ENCODE measurements at places on chromosomes 5 and 9. TPM values are rescaled to one million over a fixed set of nuclear protein-coding genes. Genes with fewer than 3 reads are reported as not detected.

The FBP2 gene
- total RNA-seq: not detected

The SURF6 gene
- total RNA-seq: 33.5 TPM

The PPP2R2B gene
- 2.8 TPM for total RNA-seq

The HSPA4 gene
- total RNA-seq: 91.8 TPM

The GADD45G gene
- 4.7 TPM for total RNA-seq

The TXNDC8 gene
- total RNA-seq: not detected

The GAS1 gene
- total RNA-seq: 0.51 TPM

DNA sequence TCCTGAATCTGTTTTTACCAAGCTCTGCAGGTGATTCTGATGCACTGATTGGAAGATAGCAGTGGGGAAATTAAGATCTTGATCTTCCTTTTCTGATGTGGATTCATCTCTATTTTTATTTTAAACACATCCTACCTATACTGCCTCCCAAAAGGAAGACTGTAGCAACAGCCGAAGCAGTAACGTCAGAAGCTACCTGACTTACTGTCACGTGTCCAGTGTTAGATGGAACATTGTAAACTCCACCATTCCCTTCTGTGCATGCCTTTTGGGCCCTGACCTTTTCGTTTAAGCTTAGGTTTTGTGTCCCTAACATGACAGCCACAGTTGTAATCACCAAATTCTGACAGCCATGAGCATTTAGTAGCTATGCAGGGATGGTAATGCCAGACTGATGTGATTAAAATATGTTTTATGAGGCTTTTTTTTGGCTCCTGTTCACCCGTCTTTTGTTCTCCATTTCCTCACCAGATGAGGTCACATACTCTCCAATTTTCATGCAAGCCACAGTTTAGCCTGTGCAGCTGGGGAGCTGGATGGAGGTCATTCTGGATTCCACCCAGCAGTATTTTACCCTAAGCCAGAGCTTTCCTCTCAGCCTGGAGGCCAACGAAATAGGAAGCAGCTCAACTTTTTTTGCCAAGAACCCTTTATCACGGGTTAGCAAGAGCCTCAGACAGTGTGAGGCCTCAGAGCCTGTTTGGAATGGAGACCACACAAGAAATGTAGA lies 15.6 kb upstream of the FOXD1 start:
- DNase-seq: no peak

- no peak for DNase-seq
Measured at GRCh38 chr5:147466360-147466980, 43.4 kb downstream of the DPYSL3 start.

DNA sequence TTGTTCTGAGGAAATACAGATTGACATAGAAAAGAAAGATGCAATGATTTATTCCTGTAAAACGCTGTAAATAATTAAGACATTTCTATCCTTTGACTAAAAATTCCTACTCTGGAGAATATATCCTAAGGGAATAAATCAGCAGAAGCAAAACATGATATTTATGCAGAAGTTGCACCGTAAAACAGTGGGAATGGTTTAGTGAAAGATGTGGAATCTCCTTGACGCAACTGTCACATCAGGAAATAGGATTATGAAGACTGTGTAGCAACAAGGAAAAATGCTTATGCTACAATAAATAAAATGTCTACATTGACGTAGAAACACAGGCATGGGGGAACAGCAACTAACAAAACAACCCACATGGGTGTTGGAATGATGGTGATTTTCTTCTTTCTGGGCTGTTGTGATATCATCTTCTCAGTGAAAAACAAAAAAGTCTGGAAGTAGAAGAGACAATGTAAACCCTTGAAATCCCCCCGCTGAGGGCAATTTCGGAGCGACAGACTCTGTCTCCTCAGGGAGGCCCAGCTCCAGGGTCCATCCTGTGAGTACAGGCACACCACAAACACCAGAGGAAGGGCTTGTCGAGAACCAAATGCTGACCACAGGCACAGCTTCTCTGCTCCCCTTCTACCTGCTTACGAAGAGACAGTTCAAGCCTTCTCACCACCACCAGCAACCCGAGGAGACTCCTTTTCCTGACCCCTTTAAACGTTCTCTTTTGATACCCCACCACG lies 25.2 kb downstream of the COL23A1 start:
- DNase-seq: no peak

DNA sequence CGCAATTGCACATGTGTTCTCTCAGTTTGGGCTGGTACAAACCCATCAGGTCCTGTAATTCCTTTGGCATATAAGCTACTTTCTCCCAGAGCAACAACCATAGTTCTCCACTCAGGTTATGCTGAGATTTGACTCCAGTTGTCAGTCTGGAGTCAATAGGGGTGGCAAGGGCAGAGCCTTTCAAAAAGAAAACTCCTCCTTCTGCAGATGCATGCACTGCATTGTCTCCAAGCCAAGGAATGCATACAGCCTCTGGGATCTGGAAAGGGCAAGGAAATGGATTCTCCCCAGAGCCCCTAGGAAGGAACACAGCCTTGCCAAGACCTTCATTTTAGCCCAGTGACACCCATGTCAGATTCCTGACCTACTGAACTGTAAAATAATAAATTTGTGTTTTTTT lies 31.0 kb upstream of the GZMA start:
- DNase-seq: no peak

GRCh38 chr9:109708451-109708945 lies 71.5 kb upstream of the PALM2AKAP2 start:
- DNase-seq: no peak

GRCh38 chr9:86771941-86772634 lies 175.2 kb downstream of the GAS1 start:
- DNase-seq: no peak

DNA sequence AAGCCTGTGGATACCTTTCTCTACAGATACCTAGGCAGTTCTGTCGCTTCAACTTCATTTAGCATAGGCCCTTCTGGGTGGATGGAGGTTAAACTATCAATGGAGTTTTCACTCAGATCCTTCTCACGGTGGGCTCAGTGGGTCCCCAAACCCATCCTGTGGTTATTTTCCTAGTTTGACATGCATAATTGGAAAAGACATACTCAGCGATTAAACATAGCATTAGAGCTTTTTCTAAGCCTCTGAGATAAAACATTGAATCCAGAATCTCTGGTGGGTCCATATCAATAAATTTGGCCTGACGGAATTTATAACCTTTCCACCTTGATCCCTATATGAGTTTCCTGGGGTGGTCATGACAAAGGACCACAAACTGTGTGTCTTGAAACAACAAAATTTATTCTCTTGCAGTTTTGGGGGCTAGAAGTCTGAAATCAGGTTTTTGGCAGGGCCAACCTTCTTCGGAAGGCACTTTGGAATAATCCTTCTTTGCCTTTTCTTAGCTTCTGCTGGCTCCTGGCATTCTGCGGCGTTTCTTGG lies 1.7 kb upstream of the OTULIN start:
- no peak for DNase-seq

- DNase-seq: no peak
Measured at GRCh38 chr5:71922584-71923106, 184.6 kb upstream of the MAP1B start.

DNA sequence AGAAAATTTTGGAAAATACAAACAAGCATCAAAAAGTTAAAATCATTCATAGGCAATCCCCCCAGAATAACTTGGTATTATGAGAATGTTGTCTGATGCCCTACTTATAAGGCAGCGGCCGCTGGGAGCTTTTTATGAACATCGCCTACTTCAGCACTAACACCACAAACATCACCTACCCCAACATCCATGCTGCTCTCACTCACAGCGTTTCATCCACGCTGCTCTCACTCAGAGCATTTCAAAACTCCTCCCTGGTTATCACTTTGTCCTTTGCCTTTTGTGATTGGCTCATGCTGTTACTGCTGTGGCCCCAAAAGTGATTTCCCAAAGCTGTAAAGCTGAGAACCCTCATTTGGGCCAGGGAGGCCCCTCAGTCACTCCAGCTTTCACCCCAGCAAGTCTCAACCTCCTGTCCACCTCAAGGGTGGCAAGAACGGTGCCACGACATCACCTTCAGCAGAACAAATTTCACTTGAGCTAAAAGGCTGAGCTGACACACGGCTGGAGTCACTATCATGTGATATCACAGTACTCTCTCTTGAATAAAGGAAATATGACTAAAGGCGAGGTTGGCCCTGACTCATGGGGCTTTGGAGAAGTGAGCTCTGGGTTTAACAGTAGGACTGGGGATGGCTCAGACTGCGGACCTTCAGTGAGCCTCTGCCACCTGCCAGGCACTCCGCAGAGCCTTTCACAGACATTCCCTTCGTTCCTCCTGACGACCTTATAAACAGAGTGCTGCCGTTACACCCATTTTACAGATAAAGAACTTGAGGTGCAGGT lies 25.2 kb downstream of the SHC3 start:
- DNase-seq: no peak
